ENCODE measurements at places on chromosomes 4 and X.

DNA sequence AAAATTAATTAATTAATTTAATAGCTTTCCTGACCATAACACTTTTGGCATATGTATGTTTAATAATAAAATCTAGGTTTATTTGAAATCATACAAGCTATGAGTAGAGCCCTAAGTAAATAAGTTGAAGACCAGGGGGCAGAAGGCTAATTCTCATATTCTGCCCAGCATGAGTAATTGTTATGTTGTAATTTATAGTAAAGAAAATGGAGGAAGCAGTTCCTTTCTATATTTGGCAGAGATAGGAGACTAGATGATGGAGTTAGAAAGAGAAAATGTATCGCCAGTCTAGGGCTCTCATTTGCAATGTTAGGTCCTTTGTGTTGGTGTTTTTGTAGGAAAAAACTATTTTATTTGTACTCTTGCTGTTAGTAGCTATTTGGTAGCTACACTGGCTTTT is 89.1 kb downstream of the FNIP2 start:
- no peaks in the 10 kb centered on the region for H3K27me3 ChIP-seq
- H3K27ac ChIP-seq = no peak overlapping the region
- no peak overlapping the region for H3K4me3 ChIP-seq
- peaks cover 14% of the 10 kb centered on the region for H3K4me1 ChIP-seq
- H3K36me3 ChIP-seq = peaks cover 25% of the 10 kb centered on the region
- no peak for DNase-seq

DNA sequence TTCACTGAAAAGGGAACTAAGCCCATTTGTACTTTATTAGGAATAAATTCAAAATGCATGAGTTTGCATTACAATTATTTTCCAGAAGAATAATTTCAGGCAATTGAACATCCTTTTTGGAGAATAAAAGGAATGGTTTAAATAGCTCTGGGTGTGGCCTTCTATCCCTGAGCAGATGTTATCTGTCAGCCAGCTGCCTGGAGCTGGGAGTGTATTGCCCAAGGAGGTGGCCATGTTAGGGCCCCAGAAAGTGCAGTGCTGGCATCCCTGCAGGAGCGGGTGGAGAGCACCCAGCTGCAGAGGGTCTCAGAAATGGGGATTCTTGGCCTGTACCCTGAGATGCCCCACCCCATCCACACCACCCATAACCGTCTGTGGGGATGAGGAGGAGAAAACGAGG is 21.6 kb upstream of the VEGFD start:
- H3K27ac ChIP-seq = no peak overlapping the region
- peaks cover 15% of the 10 kb centered on the region for H3K4me1 ChIP-seq
- H3K4me3 ChIP-seq = no peak overlapping the region

DNA sequence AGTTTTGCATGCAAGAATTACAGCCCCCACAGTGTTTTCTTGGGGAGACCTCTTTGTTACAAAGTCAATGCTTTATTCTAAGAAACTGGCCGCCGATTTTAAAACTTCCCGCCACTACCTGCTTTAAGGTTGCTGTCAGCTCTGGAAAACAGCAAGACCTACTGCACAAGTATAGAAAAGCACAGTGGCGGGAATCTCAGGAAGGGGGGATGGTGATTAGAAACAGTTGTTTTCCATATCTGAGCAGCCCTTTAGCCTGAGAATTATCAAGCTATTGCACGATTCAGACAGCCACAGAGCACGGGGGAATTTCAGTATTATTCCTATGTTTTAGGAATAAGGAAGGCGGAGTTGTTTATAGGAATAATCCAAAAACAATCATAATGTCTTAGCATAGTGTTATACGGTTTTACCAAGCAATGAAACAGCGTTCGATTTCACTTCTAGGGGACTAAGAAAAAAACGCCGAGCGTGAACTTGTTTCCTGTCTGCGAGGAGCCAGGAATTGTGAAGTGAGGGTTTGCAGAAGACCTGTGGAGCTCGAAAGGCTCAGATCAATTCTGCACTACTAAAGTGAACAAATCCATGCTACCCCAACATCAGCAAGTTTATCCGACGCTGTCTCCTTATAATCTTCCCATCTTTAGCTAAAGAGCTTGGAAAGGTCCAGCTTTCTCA is 81.3 kb downstream of the HMGN5 start:
- no peak for DNase-seq
- H3K4me3 ChIP-seq = peak overlapping the region; percentile 87
- H3K27me3 ChIP-seq = peaks cover 28% of the 10 kb centered on the region
- peak overlapping the region; percentile 94 for H3K27ac ChIP-seq
- peaks cover 4% of the 10 kb centered on the region for H3K4me1 ChIP-seq

DNA sequence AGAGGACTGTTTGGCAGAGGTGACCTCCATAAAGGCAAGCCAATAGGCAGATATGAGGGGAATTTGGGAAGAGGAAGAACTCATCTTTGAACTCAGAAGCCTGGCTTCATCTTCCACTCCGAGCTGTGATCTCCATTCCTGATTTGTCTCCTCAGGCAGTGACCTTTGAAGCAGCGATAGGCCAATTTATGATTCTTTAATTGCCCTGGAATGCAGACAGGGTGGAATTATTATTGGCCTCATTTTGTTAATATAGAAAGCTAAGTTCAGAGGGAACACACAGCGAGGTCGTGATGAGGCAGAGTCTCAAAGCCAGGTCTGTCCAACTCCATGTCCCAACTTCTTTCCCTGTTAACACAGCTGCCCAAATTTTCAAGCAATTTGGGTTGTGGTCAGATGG is 16.9 kb downstream of the RTL5 start:
- peak overlapping the region; percentile 88 for H3K27ac ChIP-seq
- no peaks in the 10 kb centered on the region for H3K27me3 ChIP-seq
- peaks cover 37% of the 10 kb centered on the region for H3K4me1 ChIP-seq
- peaks cover 3% of the 10 kb centered on the region for H3K36me3 ChIP-seq
- H3K4me3 ChIP-seq = no peak overlapping the region
- DNase-seq = no peak

DNA sequence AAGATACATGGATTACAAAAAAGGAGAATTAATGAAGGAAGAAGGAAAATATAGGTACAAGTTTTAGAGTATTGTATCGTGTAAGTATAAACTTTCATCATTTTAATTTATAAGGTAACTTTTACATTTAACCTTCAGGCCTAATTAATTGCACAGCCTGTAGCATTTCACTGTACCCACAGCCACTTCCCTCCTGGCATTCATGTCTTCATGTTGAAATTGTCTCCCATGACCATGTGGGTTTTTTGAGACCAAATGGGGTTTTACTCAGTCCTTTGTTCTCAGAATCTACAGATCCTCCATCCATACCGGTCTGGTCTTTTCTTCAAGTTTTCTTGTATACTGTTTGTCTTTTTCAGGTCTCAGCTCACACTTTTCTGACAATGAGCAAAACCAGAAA is 194.3 kb upstream of the CLNK start:
- no peaks in the 10 kb centered on the region for H3K27me3 ChIP-seq
- DNase-seq = no peak
- no peaks in the 10 kb centered on the region for H3K36me3 ChIP-seq

DNA sequence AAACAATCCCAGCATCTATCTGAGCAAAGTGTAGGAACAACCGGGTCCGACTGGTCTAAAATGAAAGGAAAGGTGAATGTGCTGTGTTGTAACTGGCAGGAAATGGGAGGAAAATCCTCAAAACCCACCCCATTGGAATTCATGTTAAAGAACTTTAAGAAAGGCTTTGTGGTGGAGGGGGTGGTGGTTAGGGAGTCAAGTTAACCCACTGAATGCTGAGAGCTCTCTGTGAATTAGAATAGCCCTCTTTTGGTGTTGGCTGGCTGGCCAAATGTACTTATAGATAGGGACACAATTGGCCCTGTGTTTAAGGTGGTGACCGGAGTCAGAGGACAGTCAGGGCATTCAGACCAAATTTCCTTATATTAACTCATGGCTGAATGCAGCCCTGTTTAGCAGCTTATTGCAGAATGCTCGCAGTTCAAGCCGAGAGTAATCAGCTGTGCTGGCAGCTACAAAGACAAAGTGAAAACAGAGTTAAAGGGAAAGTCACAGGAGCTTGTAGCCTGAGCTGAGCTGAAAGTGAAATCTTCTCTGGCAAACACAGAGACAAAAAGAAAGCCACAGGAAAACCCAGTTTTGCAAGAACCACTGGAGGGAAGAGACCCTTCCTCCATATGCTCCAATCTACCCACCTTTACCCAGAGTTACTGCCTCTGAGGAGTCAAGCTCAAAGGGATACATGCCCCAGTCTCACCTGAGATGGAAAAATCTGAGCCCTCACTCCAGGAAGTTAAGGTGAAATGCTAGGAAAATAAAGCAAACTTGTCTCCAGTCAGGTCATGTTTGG is 38.5 kb upstream of the UGT2B7 start:
- H3K27ac ChIP-seq = peak overlapping the region; percentile 0
- DNase-seq = no peak
- peaks cover 18% of the 10 kb centered on the region for H3K4me1 ChIP-seq
- H3K27me3 ChIP-seq = no peaks in the 10 kb centered on the region
- H3K36me3 ChIP-seq = no peaks in the 10 kb centered on the region
- H3K4me3 ChIP-seq = no peak overlapping the region

- no peaks in the 10 kb centered on the region for H3K27me3 ChIP-seq
- peaks cover 13% of the 10 kb centered on the region for H3K4me1 ChIP-seq
These were observed 74.0 kb downstream of the ATG4A start for GRCh38 chrX:108165383-108166111.

DNA sequence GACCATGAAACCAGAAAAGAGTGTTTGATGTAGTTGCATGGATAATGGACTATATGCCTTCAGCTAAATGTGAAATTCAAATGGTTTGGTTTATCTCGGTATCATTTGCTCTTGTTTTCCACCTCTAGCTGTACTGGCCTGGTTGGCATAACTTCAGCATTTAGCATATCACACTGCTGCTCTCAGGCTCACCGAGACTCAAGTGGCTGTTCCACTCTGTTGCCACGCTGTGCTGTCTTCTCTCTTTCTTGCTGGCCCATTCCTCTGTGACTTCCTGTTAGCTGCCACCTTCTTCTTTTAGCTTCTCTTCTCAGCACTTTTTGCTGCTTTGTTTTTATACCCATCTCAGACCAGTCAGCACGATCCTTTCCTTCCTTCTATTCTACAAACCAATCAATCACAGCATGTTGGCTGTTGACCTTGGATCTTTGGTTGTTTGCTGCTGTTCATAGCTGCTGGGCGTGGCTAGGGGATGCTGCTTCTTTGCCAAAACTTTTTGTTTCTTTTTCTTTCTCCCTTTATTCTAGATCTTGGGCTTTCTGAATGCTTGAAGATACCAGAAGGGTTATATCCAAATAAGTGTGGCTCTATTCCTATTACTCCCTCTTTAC is 24.0 kb downstream of the INTS6L start:
- H3K36me3 ChIP-seq = peaks cover 6% of the 10 kb centered on the region
- H3K27ac ChIP-seq = no peak overlapping the region
- DNase-seq = no peak
- no peak overlapping the region for H3K4me3 ChIP-seq
- no peaks in the 10 kb centered on the region for H3K4me1 ChIP-seq

GRCh38 chr4:148415500-148415899 is 26.7 kb downstream of the NR3C2 start:
- H3K4me1 ChIP-seq = peaks cover 5% of the 10 kb centered on the region
- peaks cover 2% of the 10 kb centered on the region for H3K27me3 ChIP-seq
- no peak overlapping the region for H3K27ac ChIP-seq
- DNase-seq = no peak

DNA sequence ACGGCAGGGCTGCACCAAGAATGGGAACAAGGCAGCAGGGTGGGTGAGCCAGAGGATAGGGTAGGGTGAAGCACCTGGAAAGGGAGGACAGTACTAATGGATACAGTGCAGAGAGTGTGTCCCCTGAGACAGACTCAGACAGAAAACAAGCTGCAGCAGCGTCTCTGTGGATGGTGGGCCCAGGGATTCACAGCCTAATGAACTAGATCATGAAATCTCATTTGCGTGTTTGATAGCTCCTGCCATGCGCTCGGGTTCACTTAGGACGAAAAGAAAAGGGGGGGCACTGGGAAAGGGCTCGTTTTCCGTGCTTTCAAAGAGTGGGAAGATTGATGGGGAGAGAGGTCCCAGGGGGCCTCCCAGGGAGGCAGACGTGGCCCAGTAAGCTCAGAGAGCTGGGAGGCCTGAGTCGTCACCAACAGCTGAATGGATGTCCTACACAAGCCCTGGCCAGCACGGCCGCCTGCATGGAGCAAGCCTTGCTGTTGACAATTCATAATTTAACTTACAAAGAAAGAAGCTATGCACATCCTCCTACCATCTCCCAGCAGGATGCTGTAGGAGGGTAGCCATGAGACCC is 446.9 kb downstream of the BCOR start:
- DNase-seq = no peak
- H3K4me3 ChIP-seq = no peak overlapping the region
- no peaks in the 10 kb centered on the region for H3K36me3 ChIP-seq
